ENCODE measurements at places on chromosomes 5 and 9. TPM values are rescaled to one million over a fixed set of nuclear protein-coding genes. Genes with fewer than 3 reads are reported as not detected.

Gene OBP2B
- total RNA-seq, result not detected

Gene NME5
- total RNA-seq, result 5.0 TPM

Gene B4GALT1
- total RNA-seq, result 23.6 TPM

Gene TLX3
- total RNA-seq, result not detected

Gene SHOC1
- not detected for total RNA-seq

Gene SLC4A9
- total RNA-seq, result not detected

Gene NR4A3
- 2.4 TPM for total RNA-seq

Gene PCDHB4
- 0.68 TPM for total RNA-seq

Gene SPAG8
- 1.7 TPM for total RNA-seq

Gene SH3GL2
- total RNA-seq, result not detected

Gene LTC4S
- total RNA-seq, result 6.1 TPM

Gene GCNT4
- 3.5 TPM for total RNA-seq

Gene SLC6A7
- not detected for total RNA-seq

Gene CCNI2
- total RNA-seq, result not detected

Gene PCDHGA11
- 11.0 TPM for total RNA-seq

Gene MGAT4B
- total RNA-seq, result 210 TPM

Gene C9
- total RNA-seq, result 0.25 TPM

Gene GRIA1
- total RNA-seq, result 6.0 TPM

Gene ASPN
- 19.8 TPM for total RNA-seq

Gene DOCK2
- 0.13 TPM for total RNA-seq

Gene DNM1
- 1.1 TPM for total RNA-seq

Gene FCN2
- not detected for total RNA-seq

Gene OR13C8
- total RNA-seq, result not detected

Gene NACC2
- 29.2 TPM for total RNA-seq

Gene LURAP1L
- total RNA-seq, result 12.2 TPM

Gene PCDHAC1
- 0.06 TPM for total RNA-seq

Gene USP20
- 8.7 TPM for total RNA-seq

Gene SEC24A
- total RNA-seq, result 18.0 TPM

Gene GBA2
- total RNA-seq, result 21.4 TPM

Gene AHRR
- total RNA-seq, result 28.8 TPM

Gene SLC36A1
- 8.1 TPM for total RNA-seq

Gene SPINK13
- not detected for total RNA-seq

Gene FABP6
- not detected for total RNA-seq

Gene TEX48
- total RNA-seq, result not detected

Gene HAPLN1
- total RNA-seq, result 29.7 TPM

Gene FBP1
- not detected for total RNA-seq

Gene RASEF
- 0.06 TPM for total RNA-seq

Gene FAM174A
- total RNA-seq, result 22.8 TPM

Gene SYNPO
- total RNA-seq, result 17.6 TPM

Gene PCDHB10
- 0.66 TPM for total RNA-seq
